ENCODE measurements at places on chromosomes 7 and 10.

- no peak for DNase-seq
Observed at GRCh38 chr10:21514818-21515351, 10.6 kb downstream of the SKIDA1 start.

DNA sequence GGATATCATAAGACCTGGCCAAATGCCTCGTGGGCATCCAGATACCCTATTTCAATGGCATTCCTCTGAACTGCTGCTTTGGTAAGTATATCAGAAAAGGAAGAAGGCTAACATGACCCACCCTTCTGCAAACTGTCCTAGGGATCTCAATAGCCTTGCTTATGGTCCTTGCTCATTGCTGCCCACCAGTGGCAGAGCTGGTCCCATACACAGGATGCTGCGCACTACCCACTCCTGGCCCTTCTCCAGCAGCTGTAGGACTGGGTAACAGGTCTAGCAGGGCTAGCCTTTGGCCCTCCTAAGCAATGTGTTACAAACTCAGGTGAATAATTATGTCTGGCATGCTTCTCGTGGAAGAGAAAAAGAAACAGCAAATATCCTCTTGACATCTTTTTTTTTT lies 72.5 kb downstream of the C10orf90 start:
- DNase-seq = no peak

GRCh38 chr7:95922191-95922590 lies 149.8 kb downstream of the DYNC1I1 start:
- DNase-seq = no peak

DNA sequence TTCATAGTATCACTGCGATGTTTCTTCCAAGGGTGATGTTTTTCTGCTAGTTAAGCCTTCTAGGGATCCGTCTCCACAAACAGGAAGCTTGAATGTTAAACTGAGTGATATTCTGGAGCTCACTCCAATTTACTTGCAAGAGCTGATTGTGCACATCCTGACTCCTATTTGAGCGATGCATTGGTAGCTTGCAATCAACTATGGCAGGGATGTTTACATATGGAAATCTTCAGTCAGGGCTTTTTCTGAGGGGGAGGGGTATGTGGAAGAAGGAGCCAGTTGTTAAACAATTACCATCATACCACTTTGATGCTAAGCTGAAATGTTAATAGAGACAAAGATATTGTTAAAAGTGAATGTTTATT lies 43.2 kb upstream of the NXPH1 start:
- DNase-seq = no peak

- no peak for DNase-seq
Observed at GRCh38 chr7:52685333-52685732, 350.1 kb upstream of the POM121L12 start.

DNA sequence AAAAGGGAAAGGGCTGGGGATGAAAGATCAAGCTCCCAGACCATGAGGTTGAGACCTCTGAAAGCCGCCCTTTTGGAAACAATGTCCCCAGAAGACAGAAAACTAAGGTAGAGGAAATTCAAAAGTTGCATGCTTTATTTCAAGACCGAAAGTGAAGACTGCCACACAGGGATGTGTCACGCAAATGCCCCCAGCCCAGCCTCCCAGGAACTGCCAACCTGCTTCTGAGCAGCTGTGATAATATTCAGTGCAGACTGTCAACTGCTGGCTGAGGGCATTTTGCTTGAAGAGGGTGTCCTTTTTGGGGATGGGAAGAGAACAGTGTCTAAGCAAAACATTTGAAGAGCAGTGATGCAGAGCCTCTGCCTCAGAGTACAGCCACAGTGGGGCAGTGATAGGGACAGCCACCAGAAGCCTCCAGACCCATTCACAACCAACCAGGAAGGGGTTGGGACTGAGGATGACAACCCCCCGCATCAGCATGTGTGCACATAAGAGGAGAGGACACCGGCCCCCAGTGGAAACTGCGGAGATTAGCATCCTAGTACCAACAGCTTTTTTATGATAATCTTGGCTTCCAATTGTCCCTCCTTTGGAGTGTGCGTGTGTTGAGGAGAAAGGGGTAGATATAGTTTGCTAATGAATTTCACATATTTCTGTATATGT lies 34.7 kb upstream of the NFE2L3 start:
- DNase-seq = no peak

Data from stimulated activated CD4-positive, alpha-beta T cell treated with anti-CD3 and anti-CD28 coated beads, Interleukin-15, amount 100 ng/mL, for 48 hours (primary cell).